Calu3 (cell line): ENCODE measurements at places on chromosomes 13 and 19. TPM values are rescaled to one million over a fixed set of nuclear protein-coding genes. Genes with fewer than 3 reads are reported as not detected.

- no peak for DNase-seq
Measured at GRCh38 chr13:66353664-66354063, 876.5 kb downstream of the PCDH9 start.

DACH1 gene
- total RNA-seq = 0.14 and 0.20 TPM in 2 replicates

DNA sequence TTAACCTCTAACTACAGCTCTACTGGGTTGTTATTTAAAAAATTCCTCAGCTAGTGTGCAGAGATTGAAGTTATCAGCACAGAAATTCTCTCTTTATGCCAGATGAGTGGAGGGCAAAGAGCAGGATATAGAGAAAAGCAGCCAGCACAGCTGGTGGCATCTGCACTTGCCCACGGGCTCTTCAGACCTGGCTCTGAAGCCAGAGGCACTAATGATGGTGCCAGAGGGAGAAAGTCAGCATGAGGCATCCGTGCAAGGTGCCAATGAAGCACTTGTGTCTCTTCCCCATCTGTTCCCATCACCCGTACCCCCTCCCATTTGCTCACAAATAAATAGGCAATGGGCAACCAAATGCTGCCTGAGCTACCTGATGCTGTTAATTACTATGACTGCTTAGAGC lies 138.9 kb downstream of the OLFM4 start:
- DNase-seq = no peak

HSPB6 gene
- total RNA-seq = 0.71 and 0.93 TPM in 2 replicates

GRCh38 chr13:49240017-49240416 lies 7.7 kb upstream of the CDADC1 start:
- peak; percentile 16 for DNase-seq

DNA sequence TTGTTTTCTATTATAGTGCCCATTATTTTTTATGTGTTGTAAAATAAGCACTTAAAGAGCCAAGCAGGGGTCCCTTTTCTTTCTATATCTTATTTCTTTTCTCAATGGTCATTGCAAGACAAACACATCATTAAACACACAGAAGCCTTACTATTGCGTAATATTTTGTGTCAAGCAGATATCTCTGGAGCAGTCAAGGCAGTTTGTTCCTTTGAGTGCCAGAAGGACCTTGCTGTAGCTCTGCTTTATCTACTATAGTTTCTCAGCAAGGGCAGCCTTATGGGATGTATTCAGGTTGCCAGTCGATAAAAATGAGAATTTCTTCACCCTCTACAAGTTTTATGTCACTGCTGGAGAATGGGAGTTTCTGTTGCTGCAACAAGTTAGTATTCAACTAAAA lies 319.3 kb downstream of the TDRD3 start:
- DNase-seq = no peak

- DNase-seq = no peak
Measured at GRCh38 chr19:35937345-35938281, 1.4 kb downstream of the LRFN3 start.

DNA sequence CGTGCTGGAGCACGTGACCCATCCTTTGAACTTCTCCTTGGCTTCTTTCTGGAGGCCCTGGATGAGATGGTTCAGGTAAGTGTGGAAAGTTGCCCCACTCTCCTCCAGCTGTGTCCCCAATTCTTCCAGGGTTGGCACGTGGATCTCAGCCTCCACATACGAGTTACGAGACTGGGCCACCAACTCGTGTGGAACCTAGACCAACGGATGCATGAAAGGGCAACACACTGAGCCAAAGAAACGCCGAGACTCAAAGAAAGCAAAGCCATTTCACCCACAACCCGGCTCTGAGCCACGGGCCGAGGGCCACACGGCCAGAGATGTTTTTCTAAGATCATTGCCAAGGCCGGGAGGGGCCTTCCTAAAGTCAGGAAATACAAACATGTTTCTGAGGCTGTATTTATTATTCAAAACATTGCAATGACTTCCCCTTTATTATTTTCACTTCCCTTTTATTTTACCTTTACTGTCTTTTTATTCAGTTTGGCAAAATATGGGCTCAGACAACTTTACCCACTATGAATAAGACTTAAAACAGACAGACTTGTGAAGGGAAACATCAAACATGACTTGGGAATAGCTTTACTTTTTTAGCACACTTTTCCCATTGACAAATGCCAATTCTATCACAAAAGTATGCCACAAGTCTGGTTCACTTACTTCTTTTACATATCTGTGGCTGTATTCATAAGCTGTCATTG lies 94.6 kb downstream of the KL start:
- no peak for DNase-seq

OR7A5 gene
- not detected in 2 replicates for total RNA-seq

DNA sequence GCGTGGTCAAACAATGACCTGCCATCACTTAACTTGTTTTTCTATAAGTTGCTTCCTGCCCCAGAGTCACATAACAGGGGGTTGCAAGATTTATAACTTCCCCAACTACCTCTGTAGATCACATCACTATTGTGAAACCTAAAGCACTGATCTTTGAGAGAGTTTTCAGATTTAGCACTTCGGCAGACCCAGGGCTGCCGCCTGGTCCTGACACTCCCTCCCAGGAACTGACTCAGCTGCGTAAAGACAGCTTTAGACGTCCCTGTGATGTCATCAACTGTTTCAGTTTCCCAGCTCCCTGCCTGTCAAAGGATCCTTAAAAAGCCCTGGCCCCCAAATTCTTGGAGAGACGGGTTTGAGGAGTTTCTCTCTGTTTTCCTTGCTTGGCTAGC lies 33.3 kb downstream of the IGFL2 start:
- no peak for DNase-seq

DNA sequence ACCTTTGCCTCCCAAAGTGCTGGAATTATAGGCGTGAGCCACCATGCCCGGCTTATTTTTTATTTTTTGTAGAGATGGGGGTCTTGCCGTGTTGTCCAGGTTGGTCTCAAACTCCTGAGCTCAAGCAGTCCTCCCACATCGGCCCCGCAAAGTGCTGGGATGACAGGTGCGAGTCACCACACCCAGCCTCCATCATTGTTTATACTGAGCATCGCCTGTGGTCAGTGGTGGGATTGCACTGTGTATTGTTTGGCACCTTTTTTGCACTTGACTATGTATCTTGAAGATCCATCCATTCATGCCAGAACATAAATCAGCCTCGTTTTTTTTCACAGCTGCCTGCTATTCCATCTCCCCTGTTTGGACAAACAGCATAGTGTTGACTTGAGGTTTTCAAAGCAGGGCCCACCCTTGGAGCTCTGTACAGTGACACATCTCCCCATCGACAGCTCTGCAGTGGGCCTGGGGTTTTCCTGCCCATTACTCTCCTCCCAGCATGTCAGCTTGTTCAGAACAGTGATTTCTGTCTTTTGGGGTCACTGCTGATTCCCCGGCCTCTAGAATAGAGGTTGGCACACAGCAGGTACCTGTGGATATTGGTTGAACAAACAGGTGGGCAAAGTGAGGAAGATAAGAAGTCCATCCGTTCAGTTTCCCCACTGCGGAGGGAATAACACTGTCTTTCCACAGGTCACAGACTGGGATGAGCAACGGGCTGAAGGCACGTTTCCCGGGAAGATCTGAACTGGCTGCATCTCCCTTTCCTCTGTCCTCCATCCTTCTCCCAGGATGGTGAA lies 8.2 kb upstream of the UPK1A start:
- no peak for DNase-seq

SCAMP4 gene
- total RNA-seq = 64.2 and 80.5 TPM in 2 replicates

ZNF681 gene
- total RNA-seq = 3.7 and 6.9 TPM in 2 replicates

DNA sequence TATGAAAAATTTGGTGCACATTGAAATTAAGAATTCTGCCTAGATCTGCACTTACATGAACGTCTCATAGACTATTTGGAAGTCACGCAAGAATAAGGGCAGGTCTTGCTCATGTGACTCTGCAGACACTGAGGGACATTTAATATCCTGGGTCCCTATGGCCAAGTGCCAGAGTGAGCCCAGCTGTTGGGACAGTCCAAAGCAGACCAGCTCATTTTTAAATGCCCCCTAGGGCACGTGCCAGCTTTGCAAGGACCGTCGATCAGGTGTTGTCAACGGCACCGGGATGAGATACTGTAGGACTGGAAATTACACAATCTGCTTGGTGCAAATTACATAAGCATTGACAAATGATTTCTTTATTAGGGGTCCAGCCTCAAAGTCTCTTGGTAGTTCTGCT lies 293.6 kb downstream of the TEX29 start:
- DNase-seq = no peak
